Keratinocyte (primary cell): ENCODE measurements at places on chromosomes 7 and 10.

DNA sequence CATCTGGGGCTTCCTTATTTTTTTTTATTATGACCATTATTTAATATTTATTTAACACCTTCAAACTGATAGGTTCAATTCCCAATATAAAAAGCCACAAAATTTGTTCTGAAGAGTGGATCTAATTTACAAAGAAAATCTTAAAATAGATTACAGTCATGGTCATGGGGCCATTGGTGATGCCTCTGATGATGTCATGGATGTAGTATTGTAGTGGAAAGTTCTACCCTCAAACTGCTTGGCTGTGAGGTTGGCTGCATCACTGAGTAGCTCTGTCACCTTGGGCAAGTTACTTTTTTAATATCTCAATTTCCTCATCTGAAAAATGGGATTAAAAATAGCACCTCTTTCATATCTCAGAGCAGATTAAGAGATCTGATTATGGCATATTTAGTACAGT lies 128.5 kb downstream of the DKK1 start:
- H3K27ac ChIP-seq: peak overlapping the region; percentile 92
- no peak for DNase-seq
- no peaks in the 10 kb centered on the region for H3K36me3 ChIP-seq
- H3K27me3 ChIP-seq: no peaks in the 10 kb centered on the region
- H3K4me1 ChIP-seq: peaks cover 27% of the 10 kb centered on the region
- no peak overlapping the region for H3K4me3 ChIP-seq

- H3K4me3 ChIP-seq: no peak overlapping the region
- DNase-seq: no peak
- H3K27ac ChIP-seq: no peak overlapping the region
- no peaks in the 10 kb centered on the region for H3K27me3 ChIP-seq
- peaks cover 20% of the 10 kb centered on the region for H3K4me1 ChIP-seq
Observed at GRCh38 chr7:499853-500485, 19.7 kb downstream of the PDGFA start.

GRCh38 chr10:17428351-17429097 lies 25.9 kb downstream of the ST8SIA6 start:
- H3K27me3 ChIP-seq: no peaks in the 10 kb centered on the region
- DNase-seq: no peak
- H3K27ac ChIP-seq: no peak overlapping the region
- H3K4me1 ChIP-seq: no peaks in the 10 kb centered on the region

DNA sequence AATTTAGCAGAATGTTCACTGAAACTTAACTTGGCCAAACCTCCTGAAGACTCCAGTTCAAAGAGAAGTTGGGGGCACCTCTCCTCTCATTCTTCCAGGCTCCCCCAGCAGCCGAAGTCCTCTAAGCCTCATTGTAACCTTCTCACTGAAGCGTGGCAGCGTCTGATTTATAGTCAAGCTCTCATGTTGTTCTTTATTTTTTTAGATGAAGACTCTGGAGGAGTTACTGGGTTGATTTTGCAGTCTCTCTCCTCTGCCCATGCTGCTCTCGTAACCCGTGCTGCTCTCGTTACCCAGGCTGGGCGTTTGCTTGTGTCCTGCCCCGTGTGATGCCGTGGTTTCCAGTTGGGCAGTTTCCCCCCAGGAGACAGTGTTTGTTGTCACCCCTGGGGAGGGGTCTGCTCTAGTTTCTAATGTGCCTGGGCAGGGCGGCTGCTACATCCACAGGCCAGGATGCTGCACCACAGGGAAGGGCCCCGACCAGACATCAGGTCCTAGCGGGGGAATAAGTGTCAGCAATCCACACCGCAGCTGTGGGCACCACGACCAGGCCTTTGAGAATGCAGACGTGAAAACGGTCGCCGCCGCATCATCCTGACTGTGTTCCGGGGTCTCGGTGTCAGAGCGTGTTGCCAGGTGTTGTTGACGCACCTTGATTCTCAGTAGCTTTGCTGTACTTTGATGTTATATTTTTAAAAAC lies 65.2 kb downstream of the WDR37 start:
- H3K4me3 ChIP-seq: no peak overlapping the region
- H3K27me3 ChIP-seq: no peaks in the 10 kb centered on the region
- H3K36me3 ChIP-seq: peaks cover 28% of the 10 kb centered on the region
- DNase-seq: no peak
- no peaks in the 10 kb centered on the region for H3K4me1 ChIP-seq

- DNase-seq: no peak
- peak overlapping the region; percentile 30 for H3K4me3 ChIP-seq
- peaks cover 26% of the 10 kb centered on the region for H3K4me1 ChIP-seq
- peaks cover 9% of the 10 kb centered on the region for H3K36me3 ChIP-seq
Observed at GRCh38 chr7:139033346-139034114, 2.3 kb downstream of the ZC3HAV1L start.

- no peaks in the 10 kb centered on the region for H3K27me3 ChIP-seq
- H3K4me3 ChIP-seq: no peak overlapping the region
- no peaks in the 10 kb centered on the region for H3K4me1 ChIP-seq
- no peak overlapping the region for H3K27ac ChIP-seq
- H3K36me3 ChIP-seq: no peaks in the 10 kb centered on the region
Observed at GRCh38 chr10:91247360-91248111, 27.1 kb downstream of the PCGF5 start.
